ENCODE measurements at places on chromosomes 12 and 14.
A peak's percentile ranks its signal among the peaks of the same experiment; 100 is the strongest.

DNA sequence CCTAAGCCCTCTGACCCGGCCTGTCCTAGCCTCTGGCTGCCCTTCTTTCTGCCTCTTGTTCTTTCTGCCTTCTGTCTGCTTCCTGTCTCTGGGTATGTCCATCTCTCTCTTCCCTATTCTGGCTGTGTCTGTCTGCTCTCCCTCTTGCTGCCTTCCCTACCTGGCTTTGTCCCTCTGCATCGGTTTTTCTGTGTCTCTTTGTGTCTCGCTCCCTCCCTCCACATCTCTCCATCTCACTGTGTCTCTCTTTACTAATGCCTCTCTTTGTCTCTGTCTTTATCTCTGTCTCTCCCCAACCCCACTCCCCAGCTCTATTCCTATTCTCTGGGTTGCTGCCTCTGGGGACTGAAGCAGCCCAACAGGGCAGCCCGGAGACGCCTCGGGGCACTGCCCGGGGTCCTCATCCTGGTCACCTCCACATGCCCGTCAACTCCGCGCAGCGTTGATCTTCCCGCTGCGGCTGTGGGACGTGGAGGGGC lies 10.1 kb downstream of the SHMT2 start:
- DNase-seq = peak; percentile 32

- no peak for DNase-seq
Observed at GRCh38 chr12:8629486-8630033, 16.9 kb upstream of the AICDA start.

DNA sequence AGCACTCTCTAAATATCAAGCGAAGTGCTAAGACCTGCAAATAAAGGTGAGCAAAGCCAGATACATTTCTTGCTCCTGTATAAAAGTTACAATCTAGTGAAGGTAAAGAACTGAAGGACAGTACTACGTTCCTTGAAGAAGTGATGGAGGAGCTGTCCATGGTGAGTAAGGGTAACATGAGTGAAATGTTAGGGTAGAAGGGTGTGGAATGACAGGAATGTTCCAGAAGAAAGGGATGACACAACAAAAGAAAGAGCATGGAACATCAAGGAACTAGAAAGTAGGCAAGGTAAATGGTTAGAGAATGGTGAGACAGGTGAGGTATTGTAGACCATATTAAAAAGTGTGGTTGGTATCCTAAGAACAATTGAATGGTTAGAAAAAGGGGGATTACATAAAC lies 272.4 kb downstream of the ACSS3 start:
- DNase-seq = no peak

GRCh38 chr12:51779876-51780275 lies 68.6 kb downstream of the FIGNL2 start:
- no peak for DNase-seq

DNA sequence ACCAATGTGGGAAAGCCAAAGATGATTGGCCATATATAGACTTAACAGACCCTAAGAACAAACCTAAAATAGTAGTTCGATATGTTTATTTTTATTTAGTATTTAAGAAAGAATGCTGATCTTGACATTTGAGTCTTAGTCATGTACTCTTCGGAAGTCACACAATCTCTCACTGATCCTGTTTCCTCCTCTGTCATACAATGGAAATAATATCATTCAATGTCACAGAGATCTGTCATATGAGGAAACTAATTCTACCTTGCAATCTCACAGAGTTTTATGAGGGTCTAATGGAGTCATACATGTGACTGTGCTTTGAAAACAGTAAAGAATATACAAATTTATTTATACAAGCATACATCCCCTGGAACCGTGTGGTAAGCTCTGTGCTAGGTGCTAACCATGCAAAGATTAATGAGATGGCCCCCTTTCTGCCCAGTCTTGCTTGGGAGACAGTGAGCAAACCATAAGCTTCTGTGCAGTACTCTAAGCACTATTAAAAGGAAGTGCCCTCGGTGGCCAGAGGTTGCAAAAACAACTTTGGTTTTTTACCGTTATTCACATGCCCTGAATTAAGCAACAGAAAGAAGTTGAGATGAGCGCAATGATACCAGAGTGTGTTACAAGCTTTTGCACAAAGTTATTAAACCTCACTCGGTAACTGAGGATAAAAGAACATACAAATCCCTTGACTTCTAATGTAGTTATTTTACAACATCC lies 1.7 kb upstream of the LIN7A start:
- DNase-seq = no peak

GRCh38 chr14:81855007-81855406 lies 321.4 kb upstream of the SEL1L start:
- no peak for DNase-seq

DNA sequence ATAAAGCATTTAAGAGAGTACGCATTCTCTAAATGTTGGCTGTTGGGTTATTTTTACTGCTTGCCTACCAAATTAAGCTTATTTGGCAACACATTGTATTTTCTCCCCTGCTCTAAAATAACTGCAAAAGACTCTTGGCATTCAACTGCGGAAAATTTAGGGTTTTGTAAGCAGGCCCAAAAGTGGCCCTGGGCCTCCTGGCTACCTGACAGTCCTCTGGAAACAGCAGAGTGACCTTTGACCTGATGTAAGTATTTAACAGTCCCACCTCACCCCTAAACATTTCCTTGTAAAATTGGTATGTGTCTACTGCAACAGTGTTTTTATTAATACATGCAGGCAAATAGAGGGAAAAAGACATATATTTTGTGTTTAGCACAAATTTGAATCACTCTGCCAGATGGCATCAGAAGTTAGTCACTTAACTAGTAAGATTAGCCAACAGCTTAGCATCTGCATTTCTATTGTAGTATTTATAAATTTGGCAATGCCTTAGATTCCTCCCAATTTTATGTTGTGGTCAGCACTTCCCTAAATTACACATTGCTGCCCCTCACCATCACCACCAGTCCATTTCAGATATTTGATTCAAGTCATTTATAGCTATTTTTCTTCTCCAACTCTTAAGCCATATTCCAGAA lies 11.2 kb downstream of the LLPH start:
- no peak for DNase-seq

GRCh38 chr12:122845041-122845864 lies 10.0 kb downstream of the HIP1R start:
- no peak for DNase-seq
